ENCODE measurements at places on chromosomes 1 and 21.

- no peak for DNase-seq
These were observed 18.4 kb upstream of the TNFRSF1B start for GRCh38 chr1:12148160-12148957.

DNA sequence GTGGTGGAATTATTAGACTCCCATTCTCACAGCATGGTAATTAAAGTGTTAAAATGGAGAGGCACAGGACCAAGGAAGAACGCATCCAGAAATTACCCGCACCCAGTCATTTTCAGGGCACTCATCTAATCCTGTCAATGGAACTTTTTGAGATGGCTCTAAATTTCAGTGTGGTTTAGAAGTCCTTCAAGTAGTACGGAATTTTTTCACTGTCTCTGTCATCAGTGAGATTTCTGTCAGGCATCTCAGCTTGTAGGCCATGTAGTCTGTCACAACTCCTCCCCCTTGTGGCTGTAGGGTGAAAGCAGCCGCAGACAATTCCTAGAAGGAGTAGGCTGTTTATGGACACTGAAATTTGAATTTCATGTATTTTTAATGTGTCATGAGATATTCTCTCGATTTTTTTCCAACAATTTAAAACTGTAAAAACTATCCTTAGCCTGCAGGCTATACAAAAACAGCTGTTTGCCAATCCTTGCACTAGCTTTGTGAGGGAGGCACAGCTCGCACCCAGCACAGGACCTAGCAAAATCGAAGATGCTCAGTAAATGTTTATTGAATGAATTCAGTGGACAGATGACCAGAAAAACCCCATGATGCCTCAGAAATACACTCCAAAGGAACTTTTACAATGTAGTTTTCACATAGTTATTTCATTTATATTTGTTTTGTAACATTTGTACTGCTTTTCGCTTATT, 6.6 kb upstream of the NUP133 start:
- peak; percentile 55 for DNase-seq

GRCh38 chr1:65694126-65694525, 98.6 kb upstream of the PDE4B start:
- DNase-seq: no peak

- no peak for DNase-seq
These were observed 246.1 kb downstream of the SLC45A1 start for GRCh38 chr1:8563944-8564537.

DNA sequence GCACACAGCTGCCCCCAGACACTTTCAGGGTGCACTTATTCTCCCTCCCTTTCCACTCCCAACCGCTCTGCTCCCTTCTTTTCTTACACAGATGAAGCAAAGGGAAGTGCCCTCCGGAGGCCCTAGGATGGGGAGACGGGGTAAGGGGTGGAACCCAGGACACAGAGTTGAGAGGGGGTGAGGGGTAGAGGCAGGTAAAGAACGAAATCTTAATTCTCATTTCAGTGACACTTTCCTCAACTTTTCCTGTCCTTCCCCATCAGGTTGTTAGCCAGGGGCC, 12.8 kb downstream of the PLEKHO1 start:
- DNase-seq: no peak

GRCh38 chr1:31715873-31716220, 12.0 kb upstream of the COL16A1 start:
- DNase-seq: no peak

GRCh38 chr1:115210302-115210711, 121.0 kb upstream of the TSPAN2 start:
- DNase-seq: no peak

DNA sequence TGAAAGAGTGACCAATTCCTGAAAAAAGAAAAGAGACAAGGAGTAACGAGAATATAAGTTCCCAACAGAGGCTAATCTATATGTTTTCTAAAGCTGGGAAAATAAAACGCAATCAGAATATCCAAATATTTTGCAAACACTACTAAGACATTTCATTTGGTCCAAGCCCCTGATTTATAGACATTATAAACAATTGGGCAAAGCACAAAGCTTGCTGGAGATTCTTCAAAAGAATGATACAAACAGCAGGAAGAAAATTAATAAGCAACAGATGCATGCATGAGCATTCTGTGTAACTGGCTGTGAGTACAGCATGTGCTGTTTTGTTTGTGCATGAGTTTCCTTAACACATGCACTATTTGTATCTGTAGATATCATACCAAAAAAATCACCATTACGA, 552.9 kb downstream of the LTN1 start:
- no peak for DNase-seq

GRCh38 chr1:244113532-244114320, 62.6 kb downstream of the ZBTB18 start:
- no peak for DNase-seq

- DNase-seq: no peak
These were observed 35.1 kb downstream of the IL6R start for GRCh38 chr1:154440036-154440804.

DNA sequence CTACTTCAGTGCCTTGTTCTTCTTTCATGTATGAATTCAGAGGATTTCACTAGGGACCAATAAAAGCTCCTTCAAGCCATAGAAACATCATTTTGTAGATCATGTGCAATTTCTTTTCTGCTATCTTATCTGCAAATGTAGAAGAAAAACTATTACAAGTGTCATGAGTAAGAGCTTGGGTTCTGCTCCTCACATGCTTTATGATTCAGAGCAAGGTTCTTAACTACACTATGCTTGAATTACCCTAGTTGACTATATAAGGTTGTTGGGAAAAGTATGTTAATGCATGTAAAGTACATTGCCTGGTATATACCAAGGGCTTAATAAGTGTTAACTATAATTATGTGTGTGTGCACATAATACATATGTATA, 91.4 kb upstream of the S1PR1 start:
- DNase-seq: no peak

- DNase-seq: no peak
These were observed 110.0 kb downstream of the AMY1C start for GRCh38 chr1:103859721-103860120.

GRCh38 chr1:197633447-197634078, 141.7 kb downstream of the DENND1B start:
- no peak for DNase-seq

DNA sequence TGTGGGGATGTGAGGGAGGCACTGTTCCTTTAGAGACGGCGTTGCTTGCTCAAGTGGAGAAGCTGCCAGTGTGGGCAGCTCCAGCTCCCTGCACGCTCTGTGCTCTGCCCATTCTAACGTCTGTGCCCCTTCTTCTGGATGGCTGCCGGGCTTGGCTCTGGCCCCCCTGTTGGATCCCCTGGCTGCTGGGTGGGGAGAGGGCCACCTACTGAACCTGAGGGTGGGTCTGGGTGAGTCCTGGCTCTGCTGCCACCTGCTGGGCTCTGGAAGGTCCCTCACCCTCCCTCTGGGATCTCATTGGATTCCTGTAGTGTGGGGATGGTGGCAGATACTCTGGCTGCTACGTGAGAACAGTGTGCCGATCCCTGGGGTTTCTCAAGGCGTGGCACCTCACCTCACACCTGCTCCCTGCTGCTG, 5.0 kb downstream of the PFKL start:
- DNase-seq: peak; percentile 55

DNA sequence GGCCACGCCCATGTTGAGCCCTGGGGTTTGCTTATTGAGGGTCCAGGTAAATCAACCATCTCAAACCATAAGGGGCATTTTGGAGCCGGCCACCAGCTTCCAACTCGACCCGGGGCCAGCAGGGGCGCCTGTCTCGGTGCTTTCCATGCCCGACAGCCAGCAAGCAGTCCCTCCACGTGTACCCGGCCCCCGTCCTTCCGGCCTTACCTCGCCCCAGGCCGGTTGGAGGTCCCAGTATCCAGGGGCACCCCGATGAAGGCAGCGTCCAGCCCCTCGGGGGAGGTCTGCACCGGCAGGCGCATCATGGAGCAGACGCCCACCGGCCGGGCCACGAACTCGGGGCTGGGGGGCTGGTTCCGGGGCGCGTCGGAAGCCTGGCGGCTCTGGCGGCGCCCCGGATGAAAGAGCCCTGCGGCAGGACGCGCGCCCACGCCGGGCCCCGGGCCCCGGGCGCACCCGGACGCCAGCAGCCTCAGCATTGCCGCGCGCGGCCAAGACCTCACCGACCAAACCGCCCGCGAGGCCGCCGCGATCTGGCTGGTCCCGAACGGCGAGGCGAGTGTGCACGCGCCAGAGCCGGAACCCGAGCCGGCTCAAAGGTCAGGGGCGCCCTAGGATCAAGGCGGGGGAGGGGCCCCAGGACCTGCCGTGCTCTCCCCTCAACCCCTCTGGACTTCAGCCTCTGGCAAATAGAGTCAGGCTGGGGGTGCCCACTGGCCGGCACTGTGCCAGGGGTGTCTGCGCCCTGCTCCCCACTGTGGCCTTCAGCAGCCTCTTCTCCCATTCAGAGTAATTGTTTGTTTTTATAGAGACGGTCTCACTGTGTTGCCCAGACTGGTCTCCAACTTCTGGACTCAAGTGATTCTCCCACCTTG, at the start of gene AGMAT:
TSS of gene AGMAT (minus strand) at position 563 of the 875 bp plus-strand sequence. CDS start at position 479, 84 bp downstream.
- DNase-seq: peak; percentile 81

DNA sequence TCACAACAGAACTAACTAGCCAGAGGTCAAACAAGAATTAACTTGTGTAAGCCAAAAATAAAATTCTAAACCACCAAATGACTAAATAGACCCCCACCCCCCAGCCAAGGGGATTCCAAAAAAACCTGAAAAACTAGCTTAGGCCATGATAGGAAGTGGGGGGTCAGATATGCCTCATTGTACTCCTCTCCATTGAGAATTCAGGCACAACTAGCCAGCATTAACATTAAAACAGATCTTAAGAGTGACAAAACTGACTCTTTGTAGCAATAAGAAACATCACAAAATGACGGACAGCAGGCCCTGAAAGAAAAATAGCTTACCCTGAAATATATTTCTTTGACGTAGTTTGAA, 103.0 kb upstream of the ETV3 start:
- no peak for DNase-seq

DNA sequence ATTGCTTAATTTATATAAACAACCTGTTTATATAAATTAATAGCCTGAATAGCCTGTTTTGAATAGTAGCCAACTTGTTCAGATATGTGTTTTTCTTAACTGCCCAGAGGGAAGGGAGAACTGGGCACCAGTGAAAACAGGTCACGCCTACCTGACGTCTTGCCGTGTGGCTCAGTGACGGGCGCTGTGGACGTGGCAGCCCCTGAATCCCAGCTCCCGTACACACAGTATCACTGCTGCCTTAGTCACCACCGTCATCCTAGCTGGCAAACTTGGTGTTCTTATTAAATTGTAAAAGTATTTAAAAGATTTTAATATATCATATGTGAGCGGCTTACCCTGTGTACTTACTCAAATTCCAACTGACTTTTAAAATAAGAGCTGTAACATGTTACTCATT, 35.4 kb upstream of the TRAPPC10 start:
- DNase-seq: no peak

DNA sequence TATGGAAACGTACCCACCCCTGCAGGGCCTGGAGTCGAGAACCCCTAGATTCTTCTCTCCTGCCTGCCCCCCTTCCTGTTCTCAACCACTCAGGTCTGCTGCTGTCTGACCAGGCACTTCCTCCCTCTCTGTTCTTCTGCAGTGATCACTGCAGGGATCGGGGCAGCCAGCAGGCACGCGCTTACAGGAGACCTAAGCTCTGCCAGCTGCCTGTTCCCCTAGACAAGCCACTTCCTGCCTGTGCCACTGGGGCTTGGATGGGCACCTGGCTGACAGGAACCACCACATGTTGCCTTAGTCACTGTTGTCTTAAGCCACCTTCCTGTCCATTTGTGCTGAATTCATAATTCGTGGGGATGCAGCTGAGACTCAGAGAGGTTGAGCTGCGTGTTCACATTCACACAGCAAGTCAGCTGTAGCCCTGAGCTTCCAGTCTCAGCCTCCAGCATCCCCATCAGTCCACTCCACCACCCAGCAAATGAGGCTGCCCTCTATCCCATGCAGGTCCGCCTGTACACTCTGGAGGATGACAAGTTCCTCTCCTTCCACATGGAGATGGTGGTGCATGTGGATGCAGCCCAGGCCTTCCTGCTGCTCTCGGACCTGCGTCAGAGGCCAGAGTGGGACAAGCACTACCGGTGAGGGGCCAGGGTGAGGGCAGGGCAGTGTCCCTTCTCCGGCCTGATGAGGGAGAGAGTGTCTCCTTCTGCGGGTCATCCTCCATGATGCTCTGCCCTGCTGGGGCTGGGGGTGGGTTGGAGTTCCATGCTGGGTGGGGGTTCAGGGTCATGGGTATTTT, 18.6 kb downstream of the FAM151A start:
- DNase-seq: peak; percentile 33

DNA sequence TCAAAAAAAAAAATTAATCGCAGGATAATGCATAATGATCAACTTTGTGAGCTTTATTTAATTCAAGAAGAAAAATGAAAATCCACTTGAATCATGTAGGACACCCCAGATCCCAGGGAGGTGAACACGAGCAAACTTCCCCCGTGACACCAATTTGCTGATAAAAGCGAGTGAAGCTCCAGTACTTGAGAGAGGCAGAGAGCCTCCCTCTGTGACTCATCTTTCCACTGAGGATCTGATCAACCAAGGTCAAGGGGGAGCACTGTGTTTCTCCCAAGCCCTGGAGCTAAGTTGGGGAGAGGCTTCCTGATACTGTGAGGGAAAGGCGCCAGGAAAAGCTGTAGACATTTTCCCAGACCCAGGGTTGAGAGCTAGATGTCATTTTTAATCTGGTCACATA, 160.9 kb downstream of the SLC44A5 start:
- no peak for DNase-seq

DNA sequence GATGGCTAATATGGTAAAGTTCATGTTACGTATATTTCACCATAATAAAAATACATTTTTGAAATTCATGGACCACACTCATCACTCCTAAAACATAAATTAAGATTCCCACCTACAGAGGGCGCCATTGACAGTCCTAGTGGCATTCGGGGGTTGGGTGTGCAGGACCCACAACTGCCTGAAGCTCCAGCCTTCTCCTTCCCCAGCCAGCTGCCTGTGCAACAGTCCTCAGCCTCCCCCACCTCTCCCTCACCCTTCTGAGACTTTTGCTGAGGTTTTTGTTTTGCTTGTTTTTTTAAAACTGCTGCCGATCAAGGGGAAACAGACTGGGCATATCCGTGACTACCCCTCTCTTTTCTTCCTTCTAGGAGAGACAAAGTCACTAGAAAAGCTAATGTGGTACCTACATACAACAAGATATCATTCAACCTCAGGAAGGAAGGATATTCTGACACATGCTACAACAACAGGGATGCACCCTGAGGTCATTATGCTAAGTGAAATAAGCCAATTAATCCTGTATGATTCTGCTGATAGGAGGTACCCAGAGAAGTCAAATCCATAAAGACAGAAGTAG, 9.2 kb upstream of the EVA1C start:
- peak; percentile 66 for DNase-seq

GRCh38 chr1:57340334-57341070, 83.4 kb downstream of the DAB1 start:
- DNase-seq: no peak

DNA sequence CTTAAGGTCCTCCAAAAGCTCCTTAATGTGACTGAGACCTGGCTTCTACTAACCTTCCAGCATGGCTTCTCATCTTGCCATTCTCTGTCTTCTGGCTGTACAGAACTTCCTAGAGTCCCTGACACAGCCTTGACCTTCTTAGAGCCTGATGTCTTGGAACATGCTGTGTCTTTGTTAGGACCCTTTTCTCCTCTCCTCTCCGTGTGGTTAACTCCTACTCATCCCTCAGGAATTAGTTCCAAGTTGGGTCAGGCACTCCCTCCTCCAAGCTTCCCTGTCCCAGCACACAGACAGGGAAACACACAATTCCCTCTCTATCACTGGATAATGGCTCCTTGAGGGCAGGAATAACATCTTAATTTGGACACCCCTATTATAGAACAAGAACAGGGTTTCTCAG, 275.4 kb upstream of the USP24 start:
- DNase-seq: no peak

All from activated T-cell treated with anti-CD3 and anti-CD28 coated beads, Interleukin-2, amount 50 U/mL, for 48 hours (primary cell).